Motor neuron (in vitro differentiated cells): ENCODE measurements at places on chromosomes 1 and 21. TPM values are rescaled to one million over a fixed set of nuclear protein-coding genes. Genes with fewer than 3 reads are reported as not detected.

Gene CD5L
- 0.24 and 0.28 TPM in 2 replicates for total RNA-seq

Gene FAM43B
- total RNA-seq = 1.6 and 1.8 TPM in 2 replicates

Gene IGSF3
- 40.3 and 44.4 TPM in 2 replicates for total RNA-seq

Gene THEM5
- total RNA-seq = not detected in 2 replicates

Gene PFKFB2
- total RNA-seq = 6.6 and 7.4 TPM in 2 replicates

Gene SIM2
- 0.49 and 0.69 TPM in 2 replicates for total RNA-seq

Gene ANKRD35
- total RNA-seq = not detected in 2 replicates

Gene RBP7
- total RNA-seq = not detected in 2 replicates

Gene RCSD1
- 0.85 and 1.7 TPM in 2 replicates for total RNA-seq

Gene LYPD8
- 0.24 and 0.92 TPM in 2 replicates for total RNA-seq

Gene TAF5L
- 19.3 and 19.8 TPM in 2 replicates for total RNA-seq

Gene ADORA1
- total RNA-seq = 3.3 TPM in 2 replicates

Gene HMGCS2
- total RNA-seq = not detected in 2 replicates

Gene CFHR4
- total RNA-seq = not detected in 2 replicates

Gene PCAT6
- 1.3 TPM in 1 of 2 replicates, not detected in the other for total RNA-seq

Gene GART
- total RNA-seq = 83.5 and 84.5 TPM in 2 replicates

Gene ESPN
- total RNA-seq = 1.1 and 2.2 TPM in 2 replicates

Gene HMGN2
- 474 and 510 TPM in 2 replicates for total RNA-seq

Gene SYTL1
- total RNA-seq = 0.97 and 1.2 TPM in 2 replicates

Gene SERPINC1
- total RNA-seq = 0.16 TPM in 1 of 2 replicates, not detected in the other

Gene WNT2B
- 3.0 and 6.9 TPM in 2 replicates for total RNA-seq

Gene GBP5
- 0.29 and 0.47 TPM in 2 replicates for total RNA-seq

Gene RHD
- total RNA-seq = 1.1 and 1.4 TPM in 2 replicates

Gene RGS13
- 11.7 and 12.0 TPM in 2 replicates for total RNA-seq

Gene RGS7
- 0.42 TPM in 1 of 2 replicates, not detected in the other for total RNA-seq

Gene BEND5
- total RNA-seq = not detected in 2 replicates

Gene MYOM3
- 0.05 and 0.38 TPM in 2 replicates for total RNA-seq

Gene AGBL4
- total RNA-seq = 2.0 and 4.5 TPM in 2 replicates

Gene CFAP57
- total RNA-seq = 0.49 and 1.1 TPM in 2 replicates

Gene RGSL1
- 0.18 and 0.36 TPM in 2 replicates for total RNA-seq

Gene CD48
- total RNA-seq = 1.2 TPM in 1 of 2 replicates, not detected in the other

Gene UBASH3A
- 0.52 TPM in 1 of 2 replicates, not detected in the other for total RNA-seq

Gene DDR2
- 66.9 and 70.5 TPM in 2 replicates for total RNA-seq

Gene DNASE2B
- not detected in 2 replicates for total RNA-seq

Gene S100A7
- not detected in 2 replicates for total RNA-seq

Gene CR2
- not detected in 2 replicates for total RNA-seq

Gene PIK3R3
- total RNA-seq = 11.6 and 14.4 TPM in 2 replicates

Gene FOXD3
- total RNA-seq = 0.22 TPM in 1 of 2 replicates, not detected in the other

Gene SLC44A3
- 0.38 and 0.45 TPM in 2 replicates for total RNA-seq

Gene OR10R2
- total RNA-seq = not detected in 2 replicates

Gene CELA2B
- total RNA-seq = not detected in 2 replicates
